ENCODE measurements at places on chromosomes 13 and 19. TPM values are rescaled to one million over a fixed set of nuclear protein-coding genes. Genes with fewer than 3 reads are reported as not detected.

- no peak for DNase-seq
- no peaks in the 10 kb centered on the region for H3K27me3 ChIP-seq
- peaks cover 16% of the 10 kb centered on the region for H3K4me1 ChIP-seq
- H3K36me3 ChIP-seq, result peaks cover 20% of the 10 kb centered on the region
- peak overlapping the region; percentile 51 for H3K27ac ChIP-seq
- H3K4me3 ChIP-seq, result no peak overlapping the region
Measured at GRCh38 chr19:19040417-19040816, 7.0 kb downstream of the ARMC6 start.

- H3K36me3 ChIP-seq, result no peaks in the 10 kb centered on the region
- peak; percentile 34 for DNase-seq
- H3K27ac ChIP-seq, result no peak overlapping the region
- no peaks in the 10 kb centered on the region for H3K27me3 ChIP-seq
Measured at GRCh38 chr19:1657746-1658145, 5.3 kb upstream of the TCF3 start.

DNA sequence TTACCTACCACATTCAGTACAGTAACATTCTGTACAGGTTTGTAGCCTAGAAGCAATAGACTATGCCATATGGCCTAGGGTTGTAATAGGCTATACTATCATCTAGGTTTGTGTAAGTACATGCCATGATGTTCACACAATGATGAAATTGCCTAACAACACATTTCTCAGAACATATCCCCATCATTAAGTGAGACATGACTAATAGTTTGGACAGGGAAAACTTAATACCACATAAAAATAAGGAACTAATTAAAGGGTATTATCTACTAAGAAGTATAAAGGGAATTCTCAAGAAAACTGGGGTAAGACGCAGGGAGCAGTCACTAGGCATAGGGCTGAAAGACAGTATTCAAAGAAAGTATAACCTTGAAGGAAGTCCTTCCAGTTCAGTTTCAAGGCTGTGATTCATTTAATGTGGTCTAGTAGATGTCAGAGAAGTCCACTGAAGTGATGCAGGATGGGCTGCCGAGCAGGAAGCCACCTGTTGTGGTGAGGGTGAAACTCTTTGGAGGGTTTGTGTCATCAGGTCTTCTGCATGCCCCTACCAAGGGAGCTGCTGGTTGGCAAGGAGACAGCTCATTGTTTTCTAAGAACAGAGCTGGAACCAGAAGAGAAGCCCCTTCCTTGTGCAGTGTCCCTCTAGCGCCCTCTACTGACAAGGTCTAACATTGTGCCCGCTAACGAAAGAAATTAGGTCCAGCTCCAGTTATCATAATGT lies 122.9 kb downstream of the OLFM4 start:
- H3K27me3 ChIP-seq, result no peaks in the 10 kb centered on the region
- H3K4me1 ChIP-seq, result no peaks in the 10 kb centered on the region
- DNase-seq, result no peak
- H3K27ac ChIP-seq, result no peak overlapping the region

DNA sequence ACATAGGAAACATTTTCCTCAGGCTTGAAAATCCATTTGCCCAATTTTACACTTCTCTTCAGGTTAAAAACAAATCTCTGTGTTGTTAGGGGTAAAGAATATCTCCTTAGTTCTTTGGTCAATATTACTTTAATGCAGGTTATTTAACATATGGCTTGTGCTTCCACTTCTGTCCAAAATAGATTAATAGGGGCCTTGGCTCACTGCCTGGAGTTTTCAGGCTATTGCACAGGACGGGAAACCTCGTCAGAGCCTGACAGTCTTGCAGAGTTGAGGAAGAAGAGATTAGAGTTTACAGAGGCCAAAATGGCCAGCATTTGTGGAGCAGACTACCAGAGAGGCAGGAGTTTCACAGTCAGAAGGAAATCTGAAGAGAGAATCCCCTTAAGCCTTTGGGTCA lies 863.9 kb upstream of the GPC6 start:
- H3K36me3 ChIP-seq, result no peaks in the 10 kb centered on the region
- no peak for DNase-seq
- no peaks in the 10 kb centered on the region for H3K27me3 ChIP-seq
- H3K4me1 ChIP-seq, result no peaks in the 10 kb centered on the region
- H3K27ac ChIP-seq, result no peak overlapping the region
- no peak overlapping the region for H3K4me3 ChIP-seq

DNA sequence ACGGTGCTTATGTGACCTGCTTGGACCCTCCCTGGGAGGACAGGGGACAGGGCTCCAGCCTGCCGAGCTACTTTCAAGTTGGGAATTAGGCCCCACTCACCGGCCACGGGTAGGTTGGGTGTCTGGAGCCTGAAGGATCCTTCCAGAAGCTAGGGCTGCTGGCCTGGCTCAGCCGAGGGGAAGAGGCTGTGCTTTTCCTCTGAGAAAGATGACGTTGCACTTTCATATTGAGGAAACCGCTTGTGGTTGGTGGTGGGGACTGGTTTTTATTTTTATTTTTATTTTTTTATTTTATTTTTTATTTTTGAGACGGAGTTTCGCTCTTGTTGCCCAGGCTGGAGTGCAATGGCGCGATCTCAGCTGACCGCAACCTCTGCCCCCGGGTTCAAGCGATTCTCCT lies at the start of gene TMEM150B:
TMEM150B (minus strand) TSS at position 170 of the 400 bp plus-strand sequence. CDS start 4,305 bp downstream, outside the sequence.
- H3K36me3 ChIP-seq, result no peaks in the 10 kb centered on the region
- H3K27ac ChIP-seq, result peak within 1 kb of the TSS; percentile 80
- no peaks in the 10 kb centered on the region for H3K4me1 ChIP-seq
- H3K27me3 ChIP-seq, result no peaks in the 10 kb centered on the region

DNA sequence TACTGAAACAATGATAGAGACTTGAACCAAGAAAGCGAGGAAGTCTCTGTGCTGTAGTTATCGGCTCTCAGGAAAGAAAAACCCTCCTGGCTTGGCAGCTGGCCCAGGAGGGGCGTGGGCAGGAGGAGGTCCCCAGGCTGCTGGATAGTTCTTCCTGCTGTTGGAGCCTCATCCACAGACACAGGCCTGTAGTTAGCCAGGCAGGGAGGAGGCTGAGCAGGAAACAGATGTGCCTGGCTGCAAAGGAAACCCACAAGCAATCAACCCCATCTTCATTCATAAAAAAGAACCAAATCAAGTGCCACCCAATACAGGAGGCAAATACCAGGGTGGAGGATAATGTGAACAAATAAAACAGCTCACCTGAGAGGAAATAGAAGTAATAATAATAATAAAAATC lies 86.2 kb downstream of the IRS2 start:
- H3K27ac ChIP-seq, result no peak overlapping the region
- no peaks in the 10 kb centered on the region for H3K27me3 ChIP-seq
- DNase-seq, result peak; percentile 66
- H3K4me3 ChIP-seq, result no peak overlapping the region
- H3K4me1 ChIP-seq, result peaks cover 3% of the 10 kb centered on the region

The NPAS1 gene
- 1.1 TPM for total RNA-seq

The GJB6 gene
- total RNA-seq, result not detected
